GM23248 (cell line): ENCODE measurements at places on chromosomes 2 and 18.
A peak's percentile ranks its signal among the peaks of the same experiment; 100 is the strongest.

DNA sequence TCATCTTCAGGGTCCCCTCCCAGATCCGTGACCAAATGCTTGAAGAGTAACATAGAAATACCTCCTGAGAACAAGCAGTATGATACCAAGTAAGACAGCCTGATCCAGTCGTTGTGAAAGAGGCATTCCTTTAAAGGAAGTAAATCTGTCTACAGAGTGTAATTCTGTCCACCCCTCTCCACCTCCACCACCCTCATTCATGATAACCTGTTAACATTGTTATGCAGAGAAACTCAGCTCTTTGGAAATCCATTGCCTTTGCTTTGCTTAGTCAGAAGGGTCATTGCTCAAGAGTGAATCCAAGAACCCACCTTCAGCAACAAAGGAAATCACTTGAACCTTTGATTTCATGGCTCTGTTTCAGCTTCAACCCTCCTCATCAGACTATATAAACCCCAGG is 155.6 kb downstream of the CYP26B1 start:
- DNase-seq: peak; percentile 9

DNA sequence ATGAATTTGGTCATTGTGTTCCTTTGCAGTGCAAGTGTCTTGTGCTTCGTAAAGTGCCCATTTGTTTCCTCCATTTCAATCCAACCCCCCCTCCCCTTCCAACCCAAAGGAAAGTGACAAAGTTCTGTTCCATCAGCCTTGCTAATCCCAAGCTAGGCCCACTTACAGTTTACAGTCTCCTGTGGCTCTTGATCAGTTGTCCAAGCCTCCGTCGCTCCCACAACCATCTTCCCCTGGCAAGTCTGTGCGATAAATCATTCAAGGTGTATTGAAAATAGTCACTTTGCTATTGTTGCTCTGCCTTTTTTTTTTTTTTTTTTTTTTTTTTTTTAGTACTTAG is 6.5 kb downstream of the POU3F3 start:
- no peak for DNase-seq

DNA sequence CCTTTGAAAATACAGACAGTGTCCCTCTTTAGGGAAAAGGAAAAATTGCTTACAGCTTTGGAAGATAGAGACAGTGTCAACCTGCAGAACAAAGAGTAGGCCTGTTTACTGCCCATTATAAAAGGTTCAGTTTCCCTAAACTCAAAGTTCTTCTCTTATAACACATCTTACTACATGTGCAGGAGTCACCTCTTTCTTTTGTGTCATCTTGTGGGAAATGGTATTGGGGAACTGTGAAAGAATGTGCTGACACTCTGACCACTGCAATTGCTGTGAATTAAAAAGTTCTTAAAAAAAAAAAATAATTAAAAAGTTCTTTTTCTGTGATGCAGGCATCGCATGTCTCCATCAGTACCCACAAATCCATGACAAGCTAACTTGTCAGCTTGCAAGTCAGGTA is 2.9 kb upstream of the ITGB6 start:
- no peak for DNase-seq

DNA sequence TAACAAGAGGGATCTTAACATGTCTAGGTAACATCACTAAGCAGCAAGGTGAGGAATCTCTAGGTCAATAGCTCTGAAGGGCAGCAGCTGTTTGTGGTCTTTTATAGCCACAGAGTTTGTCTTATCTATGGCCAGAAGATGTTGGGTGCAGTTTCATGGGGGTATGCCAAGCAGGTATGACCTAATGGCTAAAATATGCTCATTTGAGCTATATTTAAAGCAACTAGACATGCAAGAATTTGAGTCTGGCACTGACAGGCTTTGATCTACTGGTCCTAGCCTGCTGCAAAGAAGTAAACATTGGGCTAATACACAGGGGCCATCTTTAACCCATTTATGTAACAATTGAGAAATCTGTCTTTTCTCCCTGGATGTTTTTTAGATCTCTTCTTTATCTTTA is 13.9 kb upstream of the UGP2 start:
- DNase-seq: peak; percentile 75

GRCh38 chr18:36017232-36017631 is 44.8 kb downstream of the RMP24 start:
- no peak for DNase-seq

- DNase-seq: no peak
These were observed 99.7 kb upstream of the SMAD7 start for GRCh38 chr18:49050452-49050851.

DNA sequence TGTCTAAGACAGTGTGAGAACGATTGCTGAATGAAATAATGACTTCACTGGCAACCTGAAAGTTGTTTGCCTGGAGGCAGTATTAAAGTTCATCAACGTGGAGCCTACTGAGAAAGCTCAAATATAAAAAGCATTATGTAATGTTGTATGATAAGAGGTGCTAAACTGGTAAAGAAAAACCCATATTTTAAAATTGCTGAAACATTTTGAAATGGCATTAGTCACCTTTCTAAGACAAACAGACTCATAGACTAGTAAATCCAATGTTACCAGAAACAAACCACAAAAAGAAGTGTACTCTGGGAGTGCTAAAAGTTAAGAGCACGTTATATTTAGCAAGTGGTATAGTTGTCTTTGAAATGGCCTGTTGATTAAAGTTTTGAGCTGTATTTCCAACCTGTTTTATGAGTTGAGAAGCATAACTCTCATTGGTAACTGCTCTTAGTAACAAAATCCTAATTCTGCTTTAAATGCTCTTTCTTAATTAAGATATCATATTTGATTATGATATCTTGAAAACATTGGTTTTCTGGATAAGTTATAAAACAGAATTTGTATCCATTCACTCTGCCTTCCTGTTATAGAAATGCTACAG is 62.7 kb downstream of the CYP1B1 start:
- DNase-seq: peak; percentile 70

DNA sequence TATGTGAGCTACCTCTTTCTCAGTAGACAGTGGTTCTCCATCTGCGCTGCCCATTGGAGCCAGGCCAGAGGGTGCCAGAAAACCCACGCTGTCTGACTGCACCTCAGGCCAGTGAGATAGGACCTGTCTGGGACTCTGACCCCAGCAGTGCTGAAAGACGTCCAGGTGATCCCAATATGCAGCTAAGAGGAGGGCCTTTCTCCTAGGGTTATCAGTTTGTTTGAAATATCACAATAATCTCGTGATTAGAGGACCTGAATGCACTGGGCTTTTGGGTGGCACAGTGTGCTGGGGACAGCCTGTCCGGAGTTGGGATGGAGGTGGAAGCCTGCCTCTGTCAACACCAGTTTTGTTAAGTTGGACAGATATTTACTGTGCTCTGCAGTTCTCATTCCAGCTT is 216.3 kb downstream of the LDLRAD4 start:
- DNase-seq: no peak

DNA sequence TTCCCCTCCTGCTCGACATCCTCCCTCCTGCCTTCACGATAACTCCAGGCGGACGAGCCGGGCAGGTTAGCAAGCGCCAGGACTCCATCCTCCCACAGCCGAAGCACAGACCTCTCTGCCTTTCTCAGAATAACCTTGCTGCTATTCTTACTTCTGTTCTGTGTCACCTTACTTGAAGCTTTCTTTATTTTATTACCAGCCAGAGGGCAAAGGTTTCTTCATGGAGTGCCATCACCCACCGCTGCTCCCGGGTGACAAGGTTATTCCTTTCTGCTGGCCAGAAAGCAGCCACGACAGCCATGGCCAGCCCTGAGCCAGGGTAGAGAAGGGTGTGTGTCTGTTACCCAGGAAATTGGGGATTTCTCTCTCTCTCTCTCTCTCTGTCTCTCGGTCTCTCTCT is 227.1 kb downstream of the ANAPC1 start:
- no peak for DNase-seq

- DNase-seq: peak; percentile 12
These were observed 26.4 kb upstream of the FZD7 start for GRCh38 chr2:202007015-202007982.

- DNase-seq: peak; percentile 52
These were observed 1608.9 kb upstream of the PIK3C3 start for GRCh38 chr18:40346146-40346545.

GRCh38 chr18:79898952-79899608 is 52.4 kb downstream of the SLC66A2 start:
- no peak for DNase-seq

- DNase-seq: peak; percentile 94
These were observed 156.0 kb downstream of the TANC1 start for GRCh38 chr2:159124441-159124911.

- no peak for DNase-seq
These were observed 161.7 kb downstream of the FHOD3 start for GRCh38 chr18:36459203-36459602.

GRCh38 chr2:126637386-126637785 is 18.6 kb upstream of the GYPC start:
- DNase-seq: no peak

GRCh38 chr2:237072067-237072931 is 13.4 kb upstream of the COPS8 start:
- peak; percentile 71 for DNase-seq

DNA sequence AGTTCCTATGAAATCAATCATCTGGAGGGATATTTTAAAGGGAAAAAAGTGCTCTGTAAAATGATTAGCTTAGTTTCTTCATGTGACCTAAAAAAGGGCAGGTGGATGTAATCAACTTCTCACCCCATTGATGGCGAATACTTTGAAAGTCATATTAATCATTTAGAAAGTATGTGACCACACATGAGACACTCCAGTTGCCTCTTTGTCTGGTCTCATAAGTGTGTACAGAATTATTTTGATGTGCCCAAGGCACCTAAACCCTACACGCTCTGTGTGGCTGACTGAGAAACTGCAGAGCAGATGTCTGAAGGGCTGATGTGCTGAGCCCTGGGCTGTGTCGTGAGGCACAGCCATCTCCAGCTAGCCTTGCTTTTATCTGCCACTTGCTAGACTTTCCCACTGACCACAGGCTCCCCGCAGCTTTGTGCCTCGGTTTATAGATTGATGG is 26.9 kb downstream of the SGPP2 start:
- DNase-seq: no peak

- DNase-seq: peak; percentile 42
These were observed 159.4 kb downstream of the MYO1B start for GRCh38 chr2:191404568-191404991.

GRCh38 chr2:147501968-147502367 is 342.9 kb upstream of the ACVR2A start:
- no peak for DNase-seq

- peak; percentile 27 for DNase-seq
These were observed 32.8 kb downstream of the COBLL1 start for GRCh38 chr2:164808776-164809175.

GRCh38 chr2:240156435-240157146 is 16.1 kb upstream of the OTOS start:
- DNase-seq: no peak

DNA sequence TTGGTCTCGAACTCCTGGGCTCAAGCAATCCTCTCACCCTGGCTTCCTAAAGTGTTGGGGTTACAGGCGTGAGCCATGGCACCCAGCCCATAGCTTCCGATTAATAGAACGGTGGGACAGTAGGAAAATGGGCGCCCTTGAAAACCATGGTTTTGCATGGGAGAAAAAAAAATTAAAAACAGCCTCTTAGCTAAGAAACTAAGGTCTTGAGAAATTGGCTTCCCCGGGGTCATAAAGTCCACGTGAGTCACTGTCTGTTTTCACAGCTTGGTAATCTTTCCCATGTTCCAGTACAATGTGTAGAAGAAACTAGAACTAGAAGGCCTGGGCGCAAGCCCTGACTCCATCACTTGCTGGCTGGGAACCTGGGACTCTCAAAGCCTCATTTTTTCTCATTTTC is 20.7 kb downstream of the B3GNT2 start:
- peak; percentile 95 for DNase-seq

DNA sequence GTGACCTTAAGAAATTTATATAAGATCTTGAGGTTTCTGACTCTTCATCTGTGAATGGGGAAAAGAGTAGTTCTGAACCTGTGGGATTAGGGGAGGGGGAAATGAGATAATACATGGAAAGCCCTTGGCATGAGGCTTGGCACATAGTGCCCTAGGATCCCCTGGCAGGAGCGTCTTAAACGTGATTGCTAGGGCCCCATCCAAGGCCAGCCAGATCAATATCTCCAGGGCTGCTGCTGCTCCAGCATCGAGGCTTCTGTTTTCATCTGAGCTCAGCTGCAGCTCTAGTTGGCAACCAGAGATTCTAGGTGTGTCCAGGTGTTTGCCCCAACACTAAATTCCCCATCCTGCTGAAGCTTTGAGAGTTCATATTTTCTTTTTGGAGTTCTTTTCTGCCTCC is 71.0 kb downstream of the IL1R2 start:
- DNase-seq: no peak

DNA sequence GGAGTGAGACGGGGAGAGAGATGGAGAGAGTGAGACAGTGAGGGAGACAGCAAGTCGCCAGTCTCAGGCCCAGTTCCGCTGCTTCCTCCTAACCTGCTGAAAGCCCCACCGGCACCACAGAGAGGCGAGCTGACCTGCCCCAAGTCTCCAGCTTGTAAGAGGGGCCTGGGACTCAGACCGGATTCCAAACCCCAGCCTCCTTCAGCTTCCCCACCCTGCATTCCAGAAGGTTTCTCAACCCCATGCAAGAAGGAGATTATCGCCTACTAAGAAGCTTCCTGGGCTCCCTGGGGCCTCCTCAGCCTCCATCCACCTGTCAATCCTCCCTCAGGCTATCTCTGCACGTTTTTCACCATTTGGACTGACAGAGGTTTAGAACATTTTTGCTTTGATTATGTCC is 173.1 kb upstream of the RAB6C start:
- no peak for DNase-seq

- DNase-seq: peak; percentile 89
These were observed 3.1 kb upstream of the MSGN1 start for GRCh38 chr2:17813010-17813741.

DNA sequence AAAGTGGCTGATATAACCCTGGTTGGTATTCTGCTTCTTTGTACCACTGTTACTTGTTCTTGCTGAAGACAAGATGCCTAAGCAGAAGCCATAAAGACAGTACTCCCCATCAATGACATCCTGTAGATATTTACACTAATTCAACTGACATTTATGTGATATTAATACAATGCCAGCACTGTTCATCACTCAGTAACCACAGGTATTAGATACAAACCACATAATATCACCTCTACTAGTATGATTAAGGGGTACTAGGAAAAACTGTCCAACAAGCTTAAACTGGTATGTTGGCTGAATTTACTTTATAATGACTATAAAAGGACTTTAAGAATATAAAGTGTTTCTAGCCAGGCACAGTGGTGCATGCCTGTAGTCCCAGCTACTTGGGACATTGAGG is 65.8 kb downstream of the RTN4 start:
- no peak for DNase-seq

GRCh38 chr2:38754049-38754448 is 2.9 kb upstream of the SRSF7 start:
- no peak for DNase-seq

GRCh38 chr2:9592699-9593098 is 37.1 kb upstream of the ADAM17 start:
- DNase-seq: no peak

DNA sequence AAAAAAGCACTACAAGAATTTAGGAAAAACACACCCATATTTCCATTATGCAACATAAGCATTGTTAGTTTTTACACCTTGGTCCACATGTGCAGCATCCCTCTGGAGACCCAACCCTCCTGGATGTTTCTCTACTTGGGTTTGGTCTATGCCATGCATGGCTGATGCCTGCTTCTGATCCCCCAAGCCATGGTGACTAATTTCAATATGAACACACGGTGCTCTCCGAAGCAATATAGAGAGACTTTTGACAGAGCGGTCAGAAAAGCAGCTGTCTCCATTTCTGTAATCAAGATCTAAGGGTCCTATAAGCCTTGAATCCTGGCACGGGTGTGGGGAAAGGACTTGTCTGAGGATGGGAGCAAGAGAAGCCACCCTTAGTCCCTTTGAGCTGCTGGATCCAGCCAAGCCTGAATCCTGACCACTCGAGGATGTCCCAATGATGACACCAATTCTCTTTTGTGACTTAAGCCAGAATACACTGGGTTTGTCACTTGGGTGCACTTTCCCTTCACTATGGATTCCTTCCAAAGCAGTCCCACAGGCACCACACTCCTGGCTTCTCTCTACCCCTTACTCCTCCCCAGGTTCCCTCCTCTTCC is 91.5 kb downstream of the ACTR2 start:
- no peak for DNase-seq
